SHP77 treated with DMSO at 0.1 percent for 48 hours (cell line): ENCODE measurements at places on chromosomes 1 and 21.

DNA sequence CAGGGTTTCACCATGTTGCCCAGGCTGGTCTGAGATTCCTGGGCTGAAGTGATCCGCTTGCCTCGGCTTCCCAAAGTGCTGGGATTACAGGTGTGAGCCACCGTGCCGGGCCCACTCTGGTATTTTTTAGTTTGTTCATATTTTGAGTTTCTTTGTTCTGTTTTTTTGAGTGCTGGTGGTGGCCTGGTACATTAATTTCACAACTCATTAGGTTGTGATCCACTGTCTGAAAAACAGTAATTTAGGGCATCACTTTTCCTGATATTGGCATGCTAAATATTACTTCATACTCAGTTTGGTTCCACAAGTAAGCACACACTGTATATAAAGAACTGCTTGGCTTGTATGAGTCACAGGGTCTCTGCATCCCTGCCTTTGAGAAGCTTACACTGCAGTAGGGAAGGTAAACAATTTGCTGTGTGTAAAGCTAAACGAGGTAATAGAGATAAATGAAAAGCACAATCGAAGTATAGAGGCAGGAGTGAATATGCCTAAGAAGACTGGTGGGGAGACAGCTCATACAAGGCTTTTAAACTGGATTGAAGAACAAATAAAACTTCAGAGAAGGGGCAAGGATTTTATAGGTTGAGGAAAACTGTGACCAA, 7.7 kb downstream of the SNX27 start:
- DNase-seq = no peak

GRCh38 chr1:173210716-173211231, 3.6 kb upstream of the TNFSF4 start:
- no peak for DNase-seq

DNA sequence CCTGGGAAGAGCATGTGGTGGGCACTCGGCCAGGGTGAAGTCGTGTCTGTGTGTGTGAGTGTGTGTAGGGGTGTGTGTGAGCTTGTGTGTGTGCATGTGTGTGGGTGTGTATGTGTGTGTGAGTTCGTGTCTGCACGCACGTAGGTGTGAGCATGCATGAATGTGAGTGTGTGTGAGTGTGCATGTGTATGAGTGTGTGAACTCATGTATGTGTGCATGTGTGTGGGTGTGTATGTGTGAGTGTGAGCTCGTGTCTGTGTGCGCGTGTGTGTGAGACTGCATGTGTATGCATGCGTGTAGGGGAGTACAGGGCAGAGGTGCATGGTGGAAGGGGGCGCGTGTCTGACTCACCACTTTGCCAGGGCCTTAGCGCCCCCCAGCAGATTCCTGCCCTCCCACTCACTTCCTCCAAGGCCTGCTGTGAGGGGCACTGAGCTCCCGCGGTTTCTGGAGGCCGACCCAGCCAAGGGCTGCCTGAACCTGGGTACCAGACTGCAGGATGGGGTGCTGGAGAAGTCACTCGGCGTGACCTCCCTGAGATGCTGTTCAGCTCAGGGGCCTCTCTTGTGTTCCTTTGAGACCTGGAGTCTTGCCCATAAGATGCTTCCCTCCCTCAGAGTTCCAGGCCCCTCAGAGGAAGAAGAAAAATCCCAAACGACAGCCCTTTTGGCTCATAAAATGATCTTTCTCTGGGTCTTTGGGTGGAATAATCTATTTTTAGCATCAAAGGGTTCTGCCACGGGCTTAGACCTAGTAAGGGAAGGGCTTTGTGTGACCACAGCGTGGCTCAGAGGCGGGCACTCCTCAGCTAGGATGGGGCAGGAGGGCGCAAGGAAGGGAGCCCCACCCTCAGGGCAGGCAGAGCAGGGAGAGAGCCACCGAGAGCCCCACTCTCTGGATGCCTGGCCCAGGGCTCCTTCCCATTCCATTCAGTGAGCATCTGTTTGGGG, 41.1 kb upstream of the RUNX3 start:
- no peak for DNase-seq

GRCh38 chr1:186191511-186191910, 183.5 kb downstream of the TPR start:
- no peak for DNase-seq

DNA sequence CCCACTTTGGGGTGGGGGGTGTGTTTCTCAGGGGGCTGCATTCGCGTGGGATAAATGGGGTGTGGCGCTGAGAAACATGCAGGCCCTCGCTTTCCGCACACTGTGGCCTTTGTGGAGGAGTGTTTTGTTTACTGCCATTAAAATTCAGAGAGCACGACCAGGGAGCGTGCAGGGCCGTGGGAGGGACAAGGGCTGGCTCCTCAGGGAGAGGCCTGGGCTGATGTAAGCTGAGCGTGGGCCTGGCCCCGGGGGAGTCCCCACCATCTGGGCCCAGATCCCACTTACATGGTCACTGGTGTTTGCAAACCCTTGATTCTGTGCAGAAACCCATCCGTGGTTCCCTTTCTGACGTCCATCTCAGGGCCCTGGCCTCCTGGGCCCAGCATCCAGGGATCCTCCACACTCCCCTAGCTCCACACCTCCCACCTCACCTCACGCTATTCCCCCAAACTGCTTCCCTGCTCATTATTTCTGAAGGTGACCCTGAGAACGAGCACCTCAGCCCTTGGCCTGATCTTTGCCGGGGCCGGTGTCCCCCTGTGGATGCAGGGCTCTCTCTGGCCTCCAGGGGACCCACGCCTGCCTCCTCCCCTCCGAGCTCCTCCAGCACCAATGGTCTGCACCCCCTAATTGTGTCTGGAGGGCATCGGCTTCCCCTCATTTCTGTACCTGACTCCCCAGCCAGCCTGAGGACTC, 92.5 kb upstream of the SIM2 start:
- no peak for DNase-seq

GRCh38 chr1:54463259-54464030, 57.3 kb upstream of the SSBP3 start:
- DNase-seq = no peak

DNA sequence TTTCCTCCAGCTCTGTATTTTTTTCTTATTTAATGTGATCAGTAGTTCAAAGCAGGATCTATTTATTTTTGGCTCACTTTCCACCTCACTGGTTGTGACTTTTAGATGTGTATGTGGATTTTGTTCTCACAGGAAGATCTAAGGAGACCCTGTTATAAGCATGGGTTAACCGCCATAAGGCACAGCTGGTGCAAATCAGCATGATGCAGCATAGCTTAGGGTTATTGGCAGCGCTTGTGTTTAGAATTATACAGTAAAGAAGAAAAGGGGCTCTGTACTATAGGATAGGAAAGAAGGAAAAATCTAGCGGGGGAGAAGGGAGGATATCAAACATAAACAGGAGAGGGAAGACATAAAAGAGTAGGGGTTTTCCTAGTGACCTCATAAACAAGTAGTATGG, 26.9 kb upstream of the RGL1 start:
- DNase-seq = no peak

DNA sequence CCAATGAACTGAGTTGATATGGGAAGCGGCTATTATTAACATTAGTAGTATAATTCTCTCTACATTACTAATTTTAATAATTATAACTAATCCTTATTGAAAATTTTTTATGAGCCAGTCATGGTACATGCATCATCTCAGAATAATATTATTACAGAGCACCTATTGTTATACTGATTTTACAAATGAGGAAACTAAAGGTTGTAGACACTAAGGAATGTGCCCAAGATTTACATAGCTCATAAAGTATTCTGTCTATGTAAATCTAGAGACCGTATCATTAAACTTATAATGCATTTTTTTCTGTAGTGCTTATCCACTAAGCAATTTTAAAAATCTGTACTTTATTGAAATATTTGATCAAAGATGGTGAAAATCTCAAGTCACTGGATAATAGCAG, 825.9 kb downstream of the PLA2G4A start:
- DNase-seq = no peak

DNA sequence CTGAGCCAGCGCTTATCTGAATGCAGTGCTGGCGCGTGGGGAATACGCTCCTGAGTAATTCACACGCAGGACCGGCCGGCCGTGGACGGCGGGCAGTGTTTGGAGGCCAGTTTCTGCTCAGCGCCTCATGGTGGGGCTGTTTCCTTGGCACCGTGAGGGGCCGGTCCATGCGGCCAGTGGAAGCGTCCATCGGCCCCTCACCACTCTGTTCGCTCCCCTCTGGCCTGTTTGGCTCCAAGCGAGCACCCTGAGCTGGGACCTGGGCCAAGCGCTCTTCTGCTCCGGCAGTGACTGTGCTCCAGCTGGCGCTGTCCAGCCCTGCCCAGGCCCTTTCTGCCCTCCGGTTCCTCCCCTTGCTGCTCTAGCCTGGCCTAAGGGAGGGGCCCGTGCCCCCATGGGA, 16.3 kb upstream of the PLCH2 start:
- DNase-seq = no peak

DNA sequence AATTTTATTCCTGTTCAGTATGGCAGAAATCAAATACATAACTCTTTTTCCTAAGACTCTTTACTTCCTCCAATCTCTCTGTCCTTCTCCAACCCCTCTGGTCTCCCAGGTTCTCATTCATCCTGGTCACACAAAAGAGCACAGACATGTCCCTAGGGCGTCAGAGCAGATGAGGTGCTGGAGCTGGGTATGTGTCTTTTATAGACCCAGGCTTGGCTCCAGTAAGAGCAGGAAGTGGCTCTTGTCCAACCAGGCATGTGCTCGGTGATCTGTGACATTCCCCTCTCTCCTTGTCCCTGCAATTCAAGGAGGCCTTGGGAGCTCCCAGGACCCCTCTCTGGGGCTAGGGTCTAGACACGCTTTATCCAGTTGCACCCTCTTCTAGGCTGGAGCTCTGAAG, 18.0 kb upstream of the LCE2D start:
- DNase-seq = no peak

DNA sequence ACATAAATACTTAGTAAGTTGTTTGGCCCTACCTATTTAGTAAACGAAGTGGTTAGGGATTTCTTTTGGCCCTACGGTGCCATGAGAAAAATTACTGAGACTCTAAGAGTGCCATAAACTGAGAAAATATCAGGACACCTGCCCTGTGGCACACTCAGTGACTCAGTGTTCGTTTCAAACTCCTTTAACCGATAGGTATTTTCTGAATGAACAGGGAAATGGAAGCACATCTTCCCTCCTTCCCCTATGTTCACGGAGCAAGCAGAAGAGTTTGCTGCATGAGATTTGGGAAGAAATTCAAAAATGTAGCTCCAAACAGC, 134.2 kb downstream of the KAZN start:
- no peak for DNase-seq

- DNase-seq = no peak
These were observed 8.6 kb upstream of the ACTRT2 start for GRCh38 chr1:3012456-3013291.

DNA sequence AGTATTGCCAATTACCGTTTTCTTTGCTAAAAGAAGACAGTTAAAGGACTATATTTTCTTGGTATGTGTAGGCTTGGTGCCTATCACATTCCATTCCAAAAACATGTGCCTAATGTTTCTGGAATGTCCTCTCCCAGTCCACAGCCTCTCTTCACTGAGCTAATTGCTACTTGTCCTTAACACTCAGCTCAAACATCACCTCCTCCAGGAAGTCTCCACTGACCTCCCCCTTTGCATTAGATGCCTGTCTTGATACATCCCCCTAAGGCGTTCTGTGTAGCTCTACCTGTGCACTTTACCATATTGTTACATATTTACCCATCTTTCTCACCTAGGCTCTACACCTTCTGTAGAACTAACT, 195.6 kb upstream of the CAMK1G start:
- DNase-seq = no peak

DNA sequence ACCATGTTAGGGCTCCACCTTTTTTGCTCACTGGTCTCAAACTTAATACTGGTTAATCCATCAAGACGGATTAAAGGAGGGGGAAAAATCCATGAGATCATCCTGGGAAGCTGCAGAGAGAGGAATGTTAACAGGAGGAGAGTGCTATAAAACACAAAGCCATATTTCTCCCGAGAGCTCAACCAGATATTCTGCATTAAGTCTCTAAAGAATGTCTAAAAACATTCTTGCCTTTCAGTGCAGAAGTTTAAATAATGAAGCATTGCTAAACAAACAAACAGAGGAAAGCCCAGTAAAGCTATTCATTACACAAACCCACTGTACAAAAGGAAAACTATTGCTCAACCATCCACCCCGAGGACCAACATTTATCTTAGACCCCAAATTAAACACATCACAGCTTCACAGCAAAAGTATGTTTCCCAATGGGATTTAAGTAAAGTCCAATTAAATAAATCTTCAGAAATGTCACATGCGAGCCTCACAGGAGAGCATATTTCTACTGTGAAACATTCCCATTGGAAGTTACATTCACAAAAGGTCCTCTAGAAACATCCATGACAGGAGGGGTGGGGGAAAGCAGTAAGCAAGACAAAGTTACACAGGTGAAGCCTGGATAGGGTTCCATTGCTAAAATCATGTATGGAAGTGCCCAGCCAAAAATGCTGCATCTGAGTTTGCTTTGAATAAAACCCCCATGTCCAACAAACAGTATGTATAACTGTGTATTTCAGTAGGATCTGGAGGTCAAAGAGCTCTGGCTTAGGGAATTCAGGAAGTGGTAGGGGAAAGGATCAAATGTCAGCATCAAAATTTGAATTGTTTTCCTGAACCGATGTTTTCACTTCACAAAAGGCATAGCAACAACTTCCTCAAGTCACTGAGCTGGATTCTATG, 23.3 kb downstream of the DUSP10 start:
- DNase-seq = no peak

- no peak for DNase-seq
These were observed 72.3 kb downstream of the MAP10 start for GRCh38 chr1:232877365-232878028.

GRCh38 chr21:45998276-45998701, 16.7 kb downstream of the COL6A1 start:
- DNase-seq = no peak

DNA sequence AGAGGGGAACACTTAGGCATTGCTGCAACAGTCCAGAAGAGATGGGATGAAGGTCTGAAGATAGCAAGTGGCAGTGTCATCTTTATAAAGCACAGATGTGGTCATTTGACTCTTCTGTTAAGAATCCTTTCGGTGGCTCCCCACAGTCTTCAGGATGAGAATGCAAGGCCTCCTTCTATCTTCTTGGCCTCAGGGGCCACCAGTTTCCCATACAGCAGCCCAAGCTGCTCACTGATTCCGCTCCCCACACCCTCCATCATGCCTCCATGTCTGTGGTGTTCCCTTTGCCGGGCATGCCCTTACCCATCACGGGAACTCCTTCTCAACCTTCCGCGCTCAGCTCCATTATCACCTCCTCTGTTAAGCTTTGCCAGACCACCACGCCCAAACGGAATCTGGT, 16.1 kb upstream of the MFSD2A start:
- no peak for DNase-seq

DNA sequence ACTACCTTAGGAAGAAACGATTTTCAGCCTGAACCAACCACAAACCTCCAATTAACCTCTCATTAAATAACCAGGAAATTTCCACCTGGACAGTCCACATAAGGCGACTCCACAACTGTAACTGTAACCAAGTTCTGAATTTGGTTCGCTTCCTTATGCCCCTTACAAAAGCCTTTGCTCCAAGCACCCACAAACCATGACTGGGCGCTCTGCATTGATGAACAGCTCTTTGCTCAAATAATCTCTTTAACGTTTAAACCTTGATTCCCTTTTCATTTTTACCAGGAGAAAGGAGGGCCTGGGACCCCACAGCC, 38.2 kb upstream of the ZNF124 start:
- DNase-seq = no peak
